ENCODE measurements at places on chromosomes 7 and 10.

- no peak for DNase-seq
These were observed 26.6 kb upstream of the FAM180A start for GRCh38 chr7:135775230-135775629.

DNA sequence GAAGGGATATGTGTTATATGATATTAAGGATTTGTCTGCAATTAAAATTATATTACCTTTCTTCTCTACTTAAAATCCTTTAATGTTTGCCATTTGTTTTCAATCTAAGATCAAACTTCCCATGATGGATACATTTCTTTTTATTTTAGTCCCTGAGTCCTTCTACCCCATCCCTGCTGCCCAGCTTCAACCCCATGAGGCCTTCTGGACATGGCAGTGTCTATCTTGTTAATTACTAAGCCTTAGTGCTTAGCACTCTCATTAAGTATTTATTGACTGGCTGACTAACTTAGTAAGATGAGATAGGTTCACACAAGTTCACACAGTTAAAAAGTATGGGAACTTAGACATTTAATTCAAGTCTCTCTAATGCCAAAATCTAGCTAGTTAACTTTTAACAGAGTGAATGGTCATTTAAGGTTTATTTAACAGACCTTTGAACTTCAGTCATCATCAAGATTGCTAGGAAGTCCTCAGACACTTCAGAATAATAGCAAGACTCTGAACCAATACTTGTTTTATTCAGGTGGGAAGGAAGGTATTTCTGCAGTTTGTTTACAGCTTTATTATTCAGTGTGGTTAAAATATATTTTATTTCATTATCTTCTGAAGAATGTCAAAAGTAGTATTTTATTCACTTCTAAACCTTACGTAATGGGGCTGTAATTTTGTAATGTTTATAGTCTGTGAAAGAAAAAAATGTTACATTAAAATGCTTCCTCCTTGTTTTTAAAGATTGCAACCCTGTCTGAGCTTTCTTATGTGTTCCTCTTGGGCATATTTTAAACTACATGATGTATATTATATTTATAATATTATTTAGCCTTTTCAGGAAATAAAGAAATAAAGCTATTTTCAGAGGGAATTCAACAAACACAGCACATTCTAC, 848.9 kb downstream of the REEP3 start:
- no peak for DNase-seq

DNA sequence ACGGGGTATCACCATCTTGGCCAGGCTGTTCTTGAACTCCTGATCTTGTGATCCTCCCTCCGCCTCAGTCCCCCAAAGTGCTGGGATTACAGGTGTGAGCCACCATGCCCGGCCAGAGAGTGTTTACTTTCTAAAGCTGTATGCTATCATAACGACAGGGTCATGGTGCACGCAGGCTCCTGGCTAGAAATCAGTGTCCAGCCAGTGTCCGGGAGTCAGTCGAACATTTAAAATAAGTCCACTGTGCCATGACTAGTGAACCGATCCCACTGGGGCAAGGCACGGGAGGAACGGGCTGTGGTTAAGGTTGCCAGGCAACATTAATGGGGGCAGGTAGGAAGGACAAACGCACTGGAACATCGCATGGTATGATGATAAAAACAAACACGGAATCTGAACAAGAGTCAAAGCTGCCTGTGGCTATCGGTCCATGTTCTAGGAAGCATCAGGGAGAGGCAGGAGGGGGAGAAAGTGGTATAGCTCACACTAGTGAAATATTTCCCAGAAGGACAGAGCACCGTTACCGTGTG, 89.0 kb upstream of the SEPHS1 start:
- DNase-seq: no peak

GRCh38 chr10:114526126-114526503, 121.8 kb upstream of the AFAP1L2 start:
- no peak for DNase-seq

GRCh38 chr10:61628875-61629513, 33.7 kb upstream of the CABCOCO1 start:
- no peak for DNase-seq

GRCh38 chr7:67825356-67825755, 828.7 kb downstream of the TYW1 start:
- DNase-seq: no peak

DNA sequence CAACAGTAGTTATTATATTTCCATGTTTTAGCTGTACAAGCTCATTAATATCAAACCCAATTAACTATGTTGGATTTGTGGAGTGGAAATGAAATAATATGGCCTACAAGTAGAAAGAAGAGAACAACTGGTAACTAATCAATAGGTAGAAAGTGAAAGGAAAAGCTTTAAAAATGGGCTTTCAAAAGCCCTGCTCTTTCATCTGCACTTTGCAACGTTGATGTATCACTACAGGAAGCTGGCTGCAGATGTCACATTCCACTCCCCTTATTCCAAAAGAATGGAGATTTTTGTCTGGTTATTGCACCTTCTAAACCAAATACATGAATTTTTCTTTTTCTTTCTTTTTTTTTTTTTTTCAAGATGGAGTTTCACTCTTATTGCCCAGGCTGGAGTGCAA, 11.7 kb upstream of the MKI67 start:
- DNase-seq: no peak

- DNase-seq: no peak
These were observed 92.5 kb downstream of the ATE1 start for GRCh38 chr10:121835376-121835775.

- DNase-seq: no peak
These were observed 41.1 kb downstream of the MINPP1 start for GRCh38 chr10:87545783-87546182.

GRCh38 chr10:72333112-72334015, 21.4 kb downstream of the DNAJB12 start:
- DNase-seq: peak; percentile 69

DNA sequence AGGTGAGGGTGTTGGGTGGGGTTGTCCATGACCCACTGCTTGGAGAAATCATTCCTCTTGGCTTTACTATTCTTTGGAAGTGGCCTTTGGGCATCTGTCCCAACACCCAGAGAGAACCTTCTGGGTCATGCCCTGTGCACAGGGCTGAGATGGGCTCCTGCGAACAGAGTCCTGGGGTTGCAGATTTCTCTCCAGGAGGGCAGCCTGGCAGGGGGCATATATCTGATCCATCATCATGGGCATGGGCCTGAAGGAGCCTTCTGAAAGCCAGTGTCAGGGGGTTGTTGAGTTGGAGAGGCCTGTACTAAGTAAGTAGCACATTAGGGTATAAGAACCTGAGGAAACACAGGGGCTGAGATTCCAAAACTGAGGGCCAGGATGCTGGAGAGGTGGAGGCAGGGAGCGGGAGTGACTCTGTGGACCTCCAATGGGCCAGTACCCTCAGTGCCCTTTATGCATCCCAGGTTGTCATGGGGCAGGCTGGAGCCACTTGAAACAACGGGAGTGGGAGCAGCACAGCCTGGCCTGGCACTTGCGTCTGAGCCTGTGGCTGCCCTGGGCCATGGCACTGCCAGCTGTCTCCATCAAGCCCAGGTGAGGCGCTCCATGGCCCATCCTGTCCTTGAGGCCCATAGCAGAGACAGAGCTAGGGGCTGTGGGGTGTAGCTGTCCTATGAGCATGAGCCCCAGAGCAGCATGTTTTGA, 203.7 kb downstream of the GRID1 start:
- no peak for DNase-seq

GRCh38 chr7:129367700-129368388, 66.4 kb upstream of the STRIP2 start:
- peak; percentile 82 for DNase-seq

DNA sequence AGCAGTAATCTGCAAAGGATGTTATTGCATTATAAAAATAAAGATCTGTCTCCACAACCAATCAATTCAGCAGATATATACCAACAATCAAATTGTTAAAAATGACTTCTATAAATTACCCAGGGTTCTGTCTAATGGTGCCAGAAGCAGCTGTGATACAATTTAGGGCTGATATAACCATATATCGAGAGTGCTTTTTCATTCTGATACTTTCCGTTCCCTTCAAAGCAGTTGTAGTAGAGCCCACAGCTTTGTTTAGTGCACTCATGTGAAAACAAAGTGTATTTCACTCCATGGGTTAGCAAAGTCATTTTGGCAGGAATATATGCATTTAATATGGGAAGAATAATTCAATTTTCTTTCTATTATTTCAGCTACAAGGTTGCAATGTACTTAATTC, 83.1 kb upstream of the CHCHD3 start:
- DNase-seq: no peak

- no peak for DNase-seq
These were observed 124.4 kb downstream of the PON1 start for GRCh38 chr7:95199779-95200558.

DNA sequence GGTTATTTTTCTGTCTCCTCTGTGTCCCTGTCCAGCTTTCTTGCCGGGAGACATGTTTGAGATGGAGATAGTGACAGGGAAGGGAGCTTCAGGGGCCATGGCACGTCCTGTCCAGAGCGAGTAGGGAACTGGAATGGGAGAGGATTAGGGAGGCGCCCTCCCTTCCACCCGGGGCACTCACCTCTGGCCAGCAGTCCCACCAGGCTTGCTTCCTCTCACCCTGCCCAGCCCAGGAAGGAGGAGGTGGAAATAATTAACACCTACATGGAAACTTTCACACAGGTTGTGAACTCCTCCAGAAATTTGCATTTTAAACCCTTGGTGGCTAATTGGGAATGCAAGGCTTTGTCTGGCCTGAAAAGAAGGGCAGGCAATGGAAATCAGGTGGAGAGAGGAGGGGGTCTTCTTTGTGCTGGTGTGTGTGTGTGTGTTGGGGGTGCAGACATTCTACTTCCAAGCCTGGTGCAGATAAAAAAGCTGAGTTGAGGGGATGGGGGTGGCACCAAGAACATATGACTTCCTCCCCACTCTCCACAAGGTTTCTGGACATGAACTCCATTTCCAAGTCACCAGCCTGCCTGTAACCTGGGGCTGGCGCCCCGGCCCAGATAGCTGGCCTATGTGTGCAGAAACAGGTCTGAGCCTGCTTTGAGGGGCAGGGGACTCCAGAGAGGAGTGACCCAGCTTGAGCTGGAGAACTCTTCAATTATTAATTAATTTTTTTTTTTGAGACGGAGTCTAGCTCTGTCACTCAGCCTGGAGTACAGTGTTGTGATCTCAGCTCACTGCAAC, 199.4 kb downstream of the CYP26A1 start:
- no peak for DNase-seq

DNA sequence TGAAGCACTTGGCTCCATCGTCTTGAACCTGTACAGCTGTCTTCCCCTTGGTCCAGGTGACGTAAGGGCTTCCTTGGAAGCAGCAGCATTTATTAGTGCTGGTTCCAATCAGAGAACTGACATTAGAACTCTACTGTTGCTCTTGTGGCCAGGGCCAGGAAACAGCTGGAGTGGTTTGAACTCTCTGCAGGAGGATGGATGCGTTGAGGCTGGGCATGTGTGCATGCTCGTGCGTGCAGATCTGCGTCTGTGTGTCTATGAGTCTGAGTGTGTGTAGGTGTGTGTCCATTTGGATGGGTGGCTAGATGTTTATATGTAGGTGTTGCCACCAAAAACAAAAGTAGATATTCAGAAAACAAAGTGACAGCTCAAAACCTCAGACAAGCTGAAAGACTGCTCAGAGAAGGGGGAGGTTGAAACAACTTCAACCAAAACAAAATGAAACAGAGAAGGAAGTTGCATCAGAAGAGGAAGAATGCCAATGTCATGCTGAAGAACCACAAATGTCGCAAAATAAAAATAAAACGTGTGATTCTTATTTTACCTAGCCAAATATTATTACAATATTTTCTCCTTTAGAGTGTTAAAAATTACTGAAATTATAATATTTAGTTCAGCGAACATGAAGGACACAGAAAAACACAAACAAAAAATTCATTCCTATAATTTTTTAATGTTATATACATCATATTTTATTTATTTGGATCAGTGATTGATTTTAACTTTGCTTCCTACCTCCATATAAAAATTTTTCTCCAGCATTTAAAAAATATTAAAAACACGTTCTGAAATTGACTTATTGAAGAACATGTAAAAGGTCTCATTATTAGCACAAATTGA, 96.1 kb upstream of the MKLN1 start:
- DNase-seq: peak; percentile 66

DNA sequence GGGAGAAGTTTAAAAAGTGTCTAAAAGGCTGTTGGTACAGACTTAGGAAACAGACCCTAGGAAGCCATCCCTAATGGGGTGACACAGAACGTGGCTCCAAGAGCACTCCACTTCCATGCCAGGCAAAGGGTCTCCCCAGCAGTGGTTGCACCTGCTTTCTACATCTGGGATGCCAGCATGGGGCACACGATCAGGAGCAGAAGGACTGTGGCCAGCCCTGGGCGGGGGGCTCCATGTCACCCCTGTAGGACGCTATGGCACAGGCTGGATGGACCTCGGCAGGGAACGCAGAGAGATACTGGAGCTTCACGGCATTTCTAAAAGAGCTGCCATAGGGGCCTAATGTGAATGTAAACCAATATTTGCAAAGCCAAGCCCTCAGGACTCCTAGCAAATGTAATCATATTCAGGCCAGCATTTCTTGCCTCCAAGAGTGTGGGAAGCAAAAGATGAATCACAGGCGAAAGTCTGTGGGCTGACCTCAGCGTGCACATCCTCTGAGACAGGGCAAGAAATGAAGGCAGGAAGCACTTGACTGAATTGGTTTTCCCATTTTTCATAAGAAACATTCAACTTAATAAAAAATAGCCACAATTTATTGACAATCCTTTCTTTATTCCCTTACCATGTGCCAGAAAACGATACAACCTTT, 93.9 kb downstream of the ATXN7L1 start:
- DNase-seq: peak; percentile 44

GRCh38 chr10:65544756-65545155, 1381.1 kb upstream of the LRRTM3 start:
- no peak for DNase-seq

- peak; percentile 16 for DNase-seq
These were observed 31.5 kb downstream of the CLIP2 start for GRCh38 chr7:74320645-74321221.

DNA sequence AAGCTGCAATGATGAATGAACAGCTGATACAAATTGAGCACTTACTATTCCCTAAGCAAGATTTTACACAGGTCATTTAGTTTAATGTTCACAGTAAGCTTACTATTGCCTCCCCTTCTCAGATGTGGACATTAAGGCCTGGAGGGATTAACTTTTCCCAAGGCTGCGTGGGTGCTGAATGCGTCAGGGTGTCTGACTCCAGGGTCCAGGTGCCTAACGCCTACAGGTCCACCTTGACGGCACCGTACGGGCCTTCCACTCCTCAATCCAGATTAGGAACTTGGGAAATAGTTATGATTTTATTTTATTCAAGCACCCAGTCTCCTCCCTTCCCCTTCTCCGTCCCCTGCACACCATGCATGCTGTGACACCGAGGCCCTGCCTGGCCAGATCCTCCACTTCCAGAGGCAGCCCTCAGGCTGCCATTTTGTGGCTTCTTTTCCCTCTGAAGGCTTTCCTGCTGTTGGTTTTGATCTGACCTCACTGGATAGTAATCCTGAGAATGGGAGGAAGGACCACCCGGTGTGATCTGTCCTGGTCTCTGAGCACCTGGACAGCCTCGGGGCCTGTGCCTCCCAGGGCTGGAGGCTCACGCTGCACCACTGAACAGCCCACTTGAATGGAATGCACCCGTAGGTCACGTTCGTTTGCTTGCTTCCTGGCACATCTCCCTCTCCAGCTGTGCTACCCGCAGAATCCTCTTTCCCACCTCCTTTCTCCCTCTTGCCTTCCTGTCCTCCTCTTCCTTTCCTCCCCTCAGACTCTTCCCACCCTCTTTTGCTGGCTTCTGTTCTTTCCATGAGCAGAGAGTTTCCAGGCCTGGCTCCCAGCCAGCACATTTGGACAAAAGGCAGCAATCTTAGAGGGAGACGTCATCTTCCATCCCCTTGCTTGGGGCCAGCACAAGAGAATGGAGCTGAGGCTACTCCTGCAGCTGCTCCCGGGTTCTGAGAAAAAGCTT, 14.4 kb downstream of the DENND2A start:
- DNase-seq: no peak

- DNase-seq: peak; percentile 66
These were observed 8.5 kb upstream of the C10orf105 start for GRCh38 chr10:71727738-71728737.

- DNase-seq: no peak
These were observed 737.1 kb downstream of the INHBA start for GRCh38 chr7:40965774-40966173.

Data from stimulated activated naive CD8-positive, alpha-beta T cell treated with anti-CD3 and anti-CD28 coated beads, Interleukin-15, Interleukin-2, amounts not matched to agents 100 U/mL and 50 U/mL, for 24 hours (primary cell).